Right lung (tissue), 10 donors: ENCODE measurements at places on chromosomes 5 and 9. TPM values are rescaled to one million over a fixed set of nuclear protein-coding genes. Genes with fewer than 3 reads are reported as not detected.

GRCh38 chr5:141223112-141223783 lies at the start of gene PCDHB14:
PCDHB14 (plus strand) TSS chr5:141223343; CDS start chr5:141223506, 163 bp downstream.
- DNase-seq = peak; percentile 24

- DNase-seq = no peak
Observed at GRCh38 chr9:81335879-81336421, 353.4 kb downstream of the TLE1 start.

DNA sequence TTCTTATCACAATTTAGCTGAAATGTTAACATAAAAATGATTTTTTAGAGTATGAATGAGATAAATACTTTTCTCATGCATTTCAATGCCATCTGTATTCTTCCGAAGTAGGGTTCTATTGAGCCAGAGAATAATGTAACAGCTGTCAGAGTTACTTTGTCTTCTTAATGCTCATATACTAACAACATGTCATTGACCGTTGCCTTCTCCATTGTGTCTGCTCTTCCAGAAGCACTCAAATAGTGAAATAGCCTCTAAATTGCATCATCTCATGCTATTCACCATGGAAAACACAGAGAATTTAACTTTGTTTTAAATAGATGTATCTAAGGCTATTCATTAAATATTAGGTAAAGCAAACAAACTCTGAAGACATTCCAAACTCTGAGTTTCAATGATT lies 1875.9 kb upstream of the CDH9 start:
- no peak for DNase-seq

- DNase-seq = no peak
Observed at GRCh38 chr9:118364266-118365106, 660.3 kb downstream of the TLR4 start.

DNA sequence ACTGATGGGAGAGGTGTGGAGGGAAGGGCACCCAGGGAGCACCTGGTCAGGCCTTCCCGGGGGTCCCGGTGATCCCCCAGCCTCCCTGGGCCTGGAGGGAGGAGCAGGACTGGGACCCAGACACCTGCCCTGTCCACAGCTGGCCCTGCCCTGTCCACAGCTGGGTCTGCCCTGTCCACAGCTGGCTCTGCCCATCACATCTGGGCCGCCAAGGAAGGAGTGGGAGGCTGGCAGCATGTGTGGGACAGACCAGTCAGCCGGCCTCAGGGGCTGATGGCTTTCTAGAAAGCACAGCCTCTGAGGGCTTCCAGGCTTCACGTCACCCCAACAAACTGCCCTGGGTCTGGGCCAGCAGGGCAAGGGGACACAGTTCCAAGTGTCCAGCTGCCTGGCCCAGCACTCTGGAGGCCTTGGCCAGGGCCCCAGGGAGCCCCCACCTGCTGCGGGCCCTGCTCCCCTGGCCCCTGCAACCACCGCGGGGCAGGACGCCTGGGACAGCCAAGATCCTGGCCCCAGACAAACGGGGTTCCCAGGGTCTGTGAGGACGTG lies 12.2 kb downstream of the DNLZ start:
- DNase-seq = no peak

DNA sequence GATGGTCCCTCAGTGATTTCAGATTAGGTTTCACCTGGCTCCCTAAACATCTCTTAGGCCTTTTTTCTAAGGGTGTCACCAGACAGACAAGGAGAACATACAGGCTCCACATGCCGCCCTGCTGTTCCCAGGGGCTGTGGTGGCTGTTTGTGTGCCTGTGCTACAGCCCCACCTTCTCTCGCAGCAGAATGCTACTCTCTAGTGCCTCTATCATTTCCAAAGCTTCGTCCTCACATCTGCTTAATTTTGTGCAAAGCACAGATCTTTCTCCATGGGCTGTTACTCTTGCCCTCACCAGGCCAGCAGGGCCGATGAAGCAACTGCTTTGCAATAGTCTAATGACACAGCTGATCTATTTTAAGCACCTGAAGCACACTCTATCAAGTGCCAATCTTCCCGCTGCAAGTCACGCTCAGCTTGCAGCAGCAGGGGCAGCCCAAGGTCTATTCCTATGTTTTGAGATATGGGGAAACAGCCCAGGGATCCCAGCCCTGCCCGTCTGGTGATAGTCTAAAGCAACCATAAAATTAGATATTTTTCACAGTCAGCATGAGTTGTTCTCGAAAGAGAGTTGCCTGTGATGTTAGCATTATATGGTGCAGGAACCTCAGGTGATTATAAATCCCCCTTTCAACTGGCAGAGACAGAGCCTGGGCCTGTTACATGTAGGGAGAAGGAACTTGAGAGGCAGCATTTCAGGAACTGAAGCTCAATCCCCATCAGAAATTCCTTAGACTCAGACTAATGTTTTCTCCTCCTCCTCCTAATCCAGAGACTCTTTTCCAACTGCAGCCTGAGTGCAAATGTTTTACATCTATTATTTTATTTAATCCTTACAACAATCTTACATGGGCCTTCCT lies 12.7 kb downstream of the ABLIM3 start:
- no peak for DNase-seq

DNA sequence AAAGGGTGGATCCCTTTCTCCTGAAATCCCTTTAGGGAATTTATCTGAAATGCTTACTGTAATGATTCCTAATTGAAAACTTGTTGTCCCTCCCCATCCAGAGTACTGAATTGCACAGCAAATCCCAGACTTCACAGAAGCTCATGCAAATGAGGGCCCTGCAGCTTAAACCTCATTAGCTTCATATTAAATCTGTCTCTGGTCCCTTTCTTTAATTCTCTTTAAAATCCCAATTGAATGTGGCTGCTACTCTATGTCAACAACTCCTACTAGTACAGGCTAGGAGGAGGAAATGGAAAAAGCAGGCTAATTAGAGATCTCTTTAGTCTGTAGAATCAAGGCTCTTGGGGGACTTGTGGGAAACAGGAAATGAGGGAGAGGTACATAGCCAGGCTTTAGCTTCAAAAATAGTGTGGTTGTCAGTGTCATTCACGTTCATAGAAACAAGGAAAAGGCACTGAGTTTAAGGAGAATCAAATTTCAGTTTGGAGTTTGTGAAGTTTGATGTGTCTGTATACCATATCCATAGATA lies 191.3 kb upstream of the PRDM9 start:
- DNase-seq = no peak

DNA sequence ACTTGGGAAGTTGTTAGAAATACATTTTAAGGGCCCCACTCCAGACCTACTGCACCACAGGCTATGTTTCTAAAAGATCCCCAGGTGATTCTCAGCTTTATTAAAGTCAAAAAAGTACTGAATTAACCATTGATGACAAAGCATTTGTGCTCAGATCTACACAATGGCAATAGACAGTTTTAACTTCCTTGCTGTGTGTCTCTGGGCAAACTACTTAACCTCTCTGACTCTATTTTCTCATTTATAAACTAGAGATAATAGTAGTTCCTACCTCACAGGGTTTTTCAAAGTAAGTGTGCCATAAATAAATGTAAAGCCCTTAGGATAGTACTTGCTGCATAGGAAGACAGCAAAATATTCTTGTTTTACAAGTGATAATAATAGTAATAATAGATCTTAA lies 66.3 kb downstream of the LIX1 start:
- DNase-seq = no peak

GRCh38 chr5:146516151-146516475 lies at the start of gene GPR151:
GPR151 (minus strand) TSS chr5:146516190; CDS start chr5:146516113, 77 bp downstream.
- no peak for DNase-seq

DNA sequence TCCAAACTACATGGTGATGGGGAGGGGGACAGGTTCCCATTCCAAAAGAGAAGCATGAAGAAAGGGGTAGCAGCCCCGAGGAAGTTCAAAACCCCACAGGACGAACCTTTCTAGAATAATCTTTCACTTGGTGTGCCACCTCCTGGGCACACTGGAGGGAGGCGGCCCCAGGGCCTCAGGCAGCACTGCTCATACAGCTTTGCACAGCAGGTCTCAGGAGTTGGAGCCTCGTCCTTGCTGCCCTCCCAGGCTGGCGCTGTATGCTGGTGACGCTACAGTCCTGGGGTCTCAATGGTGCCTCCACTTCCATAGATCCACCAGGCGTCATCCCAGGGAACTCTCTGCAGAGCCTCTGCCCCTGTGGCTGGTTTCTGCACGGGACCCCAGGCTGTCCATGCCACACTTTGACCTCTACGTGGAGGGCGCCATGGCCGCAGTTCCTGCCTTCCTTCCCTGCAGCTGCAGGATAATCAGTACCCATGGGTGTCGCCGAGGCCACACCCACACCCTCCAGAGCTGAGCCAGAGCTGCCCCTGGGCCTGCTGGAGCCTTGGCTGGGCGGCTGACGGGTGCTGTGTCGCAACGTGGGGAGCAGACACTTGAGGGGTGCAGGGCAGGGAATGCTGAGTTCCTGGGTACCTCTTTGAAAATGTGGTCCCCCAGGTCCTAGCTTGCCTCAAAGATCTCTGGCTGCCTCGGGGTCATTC lies 95.3 kb downstream of the COL5A1 start:
- no peak for DNase-seq

DNA sequence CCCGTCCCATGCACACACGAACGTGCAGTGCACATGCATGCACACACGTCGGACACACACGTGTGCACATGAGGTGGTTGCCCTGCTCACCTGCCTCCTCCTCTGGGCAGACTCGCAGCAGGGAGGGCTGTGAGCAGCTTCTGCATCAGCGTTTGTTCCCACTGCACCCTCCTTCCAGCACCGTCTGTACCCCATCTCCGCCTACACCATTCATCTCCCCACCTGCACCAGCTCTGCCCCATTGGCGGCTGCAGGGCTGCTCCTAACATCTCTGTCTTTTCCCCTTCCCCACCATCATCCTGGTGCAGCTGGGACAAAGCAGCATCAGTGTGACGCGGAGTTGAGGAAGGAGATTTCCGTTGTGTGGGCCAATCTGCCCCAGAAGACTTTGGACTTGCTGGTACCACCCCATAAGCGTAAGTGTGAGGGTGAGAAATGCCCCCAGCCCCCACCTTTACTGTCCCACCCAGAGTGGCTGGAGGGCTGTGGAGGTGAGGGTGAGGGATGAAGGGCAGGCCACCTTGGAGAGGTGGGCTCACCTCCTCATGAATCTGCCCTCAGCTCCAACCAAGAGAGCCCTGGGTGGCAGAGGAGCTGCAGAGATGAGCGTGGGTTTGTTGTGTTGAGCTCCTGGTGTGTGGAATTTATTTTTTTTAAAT lies 234.6 kb downstream of the CACNA1B start:
- DNase-seq = no peak

- no peak for DNase-seq
Observed at GRCh38 chr5:1840071-1840547, 38.9 kb downstream of the NDUFS6 start.

DNA sequence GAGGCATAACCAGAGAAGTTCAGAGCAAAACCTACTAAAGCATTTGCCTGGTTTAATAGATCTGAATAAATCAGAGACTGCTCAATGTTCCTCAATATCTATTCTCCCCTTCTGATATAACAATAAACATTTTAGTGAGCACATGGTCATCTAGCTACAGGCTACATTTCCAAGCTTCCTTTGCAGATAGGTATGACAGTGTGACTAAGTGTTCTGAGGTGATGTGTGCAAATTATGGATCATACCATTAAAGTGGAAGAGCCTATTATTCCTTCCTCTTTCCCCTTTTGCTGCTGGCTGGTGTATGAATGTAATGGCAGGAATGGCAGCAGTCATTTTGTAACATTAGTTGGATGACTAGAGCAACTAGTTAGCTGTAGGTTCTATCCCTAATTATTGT lies 285.8 kb upstream of the RASA1 start:
- DNase-seq = no peak

Gene SLC34A1
- polyA plus RNA-seq = not detected

Gene CXCL14
- 37.9 TPM for polyA plus RNA-seq
